Sigmoid colon (tissue), 7 donors: ENCODE measurements at places on chromosomes 4 and X. TPM values are rescaled to one million over a fixed set of nuclear protein-coding genes. Genes with fewer than 3 reads are reported as not detected.
A peak's percentile ranks its signal among the peaks of the same experiment; 100 is the strongest.

- DNase-seq = no peak
Observed at GRCh38 chrX:71184803-71185495, 38.1 kb upstream of the GJB1 start.

- no peak for DNase-seq
Observed at GRCh38 chrX:129653181-129653970, 1.4 kb downstream of the APLN start.

GRCh38 chr4:100644150-100644549, 126.3 kb upstream of the EMCN start:
- DNase-seq = no peak

GRCh38 chr4:128287141-128287870, at the start of gene PGRMC2:
Gene PGRMC2, minus strand, starts transcription at chr4:128287813. Its CDS starts 23 bp downstream, at chr4:128287790.
- DNase-seq = peak; percentile 70

DNA sequence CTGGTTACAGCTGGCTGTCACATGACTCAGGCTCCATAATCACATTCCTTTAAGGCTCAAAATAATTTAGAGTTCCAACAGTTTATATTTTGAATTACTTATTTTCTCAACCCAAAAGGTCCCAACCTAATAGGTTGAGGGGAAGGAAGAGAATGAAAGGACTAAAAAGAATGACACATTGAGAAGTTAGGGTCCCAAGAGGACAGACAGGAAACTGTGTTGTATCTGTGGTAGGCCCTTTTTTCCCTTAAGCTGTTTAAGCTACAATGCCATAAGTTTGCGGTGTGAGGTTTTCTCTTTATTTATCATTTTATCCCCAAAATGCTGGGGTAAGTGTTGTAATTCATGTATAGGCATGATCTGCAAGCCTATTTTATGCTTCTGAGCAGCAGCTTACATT, 290.2 kb downstream of the ZNF674 start:
- DNase-seq = no peak

DNA sequence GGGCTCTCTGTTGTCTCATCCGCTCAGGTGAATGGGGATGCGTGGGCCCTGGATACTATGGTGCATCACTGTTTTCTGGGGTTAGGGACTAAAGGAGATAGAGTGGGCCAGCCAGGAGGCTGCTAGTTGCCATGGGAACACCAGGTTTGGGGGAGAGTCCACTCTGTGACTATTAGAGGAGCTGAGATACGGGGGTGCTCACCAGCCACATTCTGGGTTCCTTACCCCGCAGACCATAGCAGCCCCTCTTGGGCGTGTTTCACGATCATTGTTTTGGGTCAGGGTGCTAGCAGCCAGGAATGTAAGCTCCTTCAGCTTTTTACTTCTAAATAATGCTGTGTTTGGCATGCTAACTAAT, 4.6 kb downstream of the EFNB1 start:
- peak; percentile 51 for DNase-seq

DNA sequence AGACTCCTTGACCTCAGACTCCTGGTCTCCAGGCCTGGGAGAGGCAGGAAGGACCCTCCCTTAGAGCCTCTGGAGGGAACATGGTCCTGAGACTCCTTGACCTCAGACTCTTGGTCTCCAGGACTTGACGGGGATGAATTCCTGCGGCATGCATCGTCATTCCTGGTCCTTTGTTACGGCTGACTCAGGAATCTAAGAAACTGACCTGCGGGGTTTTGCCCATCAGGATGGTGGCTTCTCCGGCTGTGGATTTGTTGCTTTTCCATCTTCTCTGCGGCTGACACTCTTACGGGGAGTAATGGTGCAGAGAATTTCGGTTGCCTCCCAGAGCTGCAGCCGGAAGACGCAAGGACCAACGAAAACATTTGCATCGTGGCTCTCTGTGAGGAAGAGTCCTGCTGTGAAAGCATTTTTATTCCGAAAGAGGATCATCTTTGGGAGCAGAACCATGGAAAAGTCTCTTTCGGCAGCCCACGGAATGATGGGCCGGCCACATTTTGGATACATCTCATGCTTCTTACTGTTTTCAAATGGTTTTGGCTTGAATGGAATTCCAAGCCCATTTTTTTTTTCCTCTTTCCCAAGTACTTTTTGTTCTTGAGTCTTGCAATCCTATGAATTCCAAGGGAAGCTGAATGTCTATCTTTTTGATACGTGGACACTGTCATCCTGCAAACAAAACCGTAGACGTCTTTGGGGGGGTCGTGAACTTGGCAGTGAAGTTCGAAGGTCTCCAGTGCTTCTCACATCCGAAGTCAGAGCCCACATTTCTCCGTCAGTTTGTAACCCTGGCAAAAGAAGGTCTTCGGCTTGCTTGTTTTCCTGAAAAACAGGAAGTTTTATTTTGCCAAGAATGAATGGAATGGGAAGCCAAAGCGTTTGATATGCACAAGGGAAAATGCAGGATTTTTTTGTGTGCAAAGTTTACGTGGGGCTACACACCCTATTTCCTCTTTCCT, 36.5 kb downstream of the SHOX start:
- DNase-seq = peak; percentile 14

DNA sequence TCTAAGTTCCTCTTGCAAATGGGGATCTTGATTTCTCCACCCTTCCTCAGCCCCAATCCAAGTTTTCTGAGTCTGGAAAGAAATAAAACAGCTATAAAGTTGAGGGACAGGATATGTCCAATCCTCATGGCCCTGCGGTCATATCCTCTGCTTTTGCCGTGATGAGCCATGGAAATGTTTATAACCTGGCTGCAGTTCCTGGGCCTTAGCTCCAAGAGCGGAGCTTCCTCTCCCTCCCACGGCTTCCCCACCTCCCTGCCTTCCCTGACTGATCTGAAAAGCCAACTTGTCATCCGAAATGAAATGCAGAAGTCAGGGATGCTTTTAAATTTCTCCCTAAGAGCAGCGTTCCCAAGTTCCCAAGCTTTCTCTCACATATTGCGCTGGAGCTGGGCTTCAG, 221.5 kb upstream of the SFRP2 start:
- peak; percentile 90 for DNase-seq

GRCh38 chr4:69039071-69039470, 57.2 kb upstream of the UGT2B7 start:
- no peak for DNase-seq

DNA sequence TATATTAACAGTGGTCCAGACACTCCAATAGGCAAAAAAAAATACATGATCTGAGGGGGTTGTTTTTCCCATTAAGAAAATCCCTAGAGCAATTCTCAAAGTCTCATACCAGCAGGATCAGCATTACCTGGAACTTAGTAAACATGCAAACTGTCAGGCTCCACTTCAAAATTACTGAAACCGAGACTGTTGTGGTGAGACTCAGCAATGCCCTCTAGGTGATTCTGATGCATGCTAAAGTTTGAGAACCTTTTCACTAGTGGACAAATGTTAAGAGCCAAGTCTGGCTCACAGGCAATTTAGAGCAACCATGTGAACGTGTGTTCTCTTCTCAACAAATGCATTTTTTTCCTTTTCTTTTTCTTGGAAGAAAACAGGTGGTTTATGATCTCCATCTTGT, 30.2 kb downstream of the NEK1 start:
- DNase-seq = no peak

Gene IL3RA
- total RNA-seq = 8.3 TPM
